ENCODE measurements at places on chromosomes 7 and 10. TPM values are rescaled to one million over a fixed set of nuclear protein-coding genes. Genes with fewer than 3 reads are reported as not detected.

DNA sequence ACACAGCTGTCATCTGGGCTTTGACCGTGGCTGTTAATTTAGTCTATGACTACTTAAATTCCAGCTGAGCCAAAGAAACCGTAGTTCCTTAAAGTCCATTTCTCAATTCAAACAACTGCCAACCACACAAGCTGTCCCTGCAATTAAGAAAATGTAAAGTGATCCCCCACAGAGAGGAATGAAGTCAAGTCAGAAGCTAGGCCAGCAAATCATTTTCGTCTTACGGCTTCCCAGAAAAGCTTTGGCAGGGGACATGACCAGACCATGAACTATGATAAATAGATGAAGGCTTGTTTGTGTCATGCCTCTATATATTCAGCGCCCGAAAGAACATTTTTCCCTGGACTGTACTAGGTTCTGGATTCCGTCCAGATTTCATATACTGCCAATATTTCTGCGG is 54.6 kb downstream of the HACD1 start:
- DNase-seq: peak; percentile 26

GRCh38 chr10:68562661-68563570 is 2.8 kb downstream of the TET1 start:
- peak; percentile 42 for DNase-seq

DNA sequence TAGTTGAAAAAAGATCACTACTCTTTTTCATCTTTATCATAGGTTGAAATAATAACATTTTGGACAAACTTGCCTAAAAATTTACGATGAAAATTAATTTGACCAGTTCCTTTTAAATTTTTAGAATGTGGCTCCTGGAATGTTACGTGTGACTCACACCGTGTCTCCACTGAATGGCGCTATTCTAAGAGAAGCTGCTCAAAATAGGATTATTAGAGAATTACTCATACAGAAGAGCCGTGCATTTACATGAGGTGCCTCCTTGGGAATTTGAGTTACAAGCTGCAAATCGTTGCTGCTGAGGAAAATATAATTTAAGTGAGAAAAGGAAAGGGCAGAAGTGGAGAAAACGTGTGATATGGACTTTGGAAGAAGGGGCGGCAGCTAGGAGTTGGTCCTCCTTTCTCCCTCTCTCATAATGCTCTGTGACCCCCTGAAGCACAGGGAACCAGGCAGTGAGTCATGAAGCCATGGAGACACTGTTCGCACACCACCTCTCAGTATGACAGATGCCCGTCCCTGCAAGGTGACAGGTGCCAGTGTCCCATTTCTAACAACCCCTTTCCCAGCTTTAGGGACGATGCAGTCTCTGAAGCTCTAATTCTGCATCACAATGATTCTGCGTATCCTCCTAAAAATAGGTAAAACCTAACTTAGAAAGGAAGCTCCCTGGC is 323.2 kb upstream of the COBL start:
- no peak for DNase-seq

GRCh38 chr10:126704649-126705048 is 34.2 kb upstream of the C10orf90 start:
- DNase-seq: no peak

GRCh38 chr7:142345811-142346210 is 88.0 kb upstream of the PRSS58 start:
- no peak for DNase-seq

GRCh38 chr10:34491678-34492077 is 323.4 kb downstream of the PARD3 start:
- DNase-seq: no peak

DNA sequence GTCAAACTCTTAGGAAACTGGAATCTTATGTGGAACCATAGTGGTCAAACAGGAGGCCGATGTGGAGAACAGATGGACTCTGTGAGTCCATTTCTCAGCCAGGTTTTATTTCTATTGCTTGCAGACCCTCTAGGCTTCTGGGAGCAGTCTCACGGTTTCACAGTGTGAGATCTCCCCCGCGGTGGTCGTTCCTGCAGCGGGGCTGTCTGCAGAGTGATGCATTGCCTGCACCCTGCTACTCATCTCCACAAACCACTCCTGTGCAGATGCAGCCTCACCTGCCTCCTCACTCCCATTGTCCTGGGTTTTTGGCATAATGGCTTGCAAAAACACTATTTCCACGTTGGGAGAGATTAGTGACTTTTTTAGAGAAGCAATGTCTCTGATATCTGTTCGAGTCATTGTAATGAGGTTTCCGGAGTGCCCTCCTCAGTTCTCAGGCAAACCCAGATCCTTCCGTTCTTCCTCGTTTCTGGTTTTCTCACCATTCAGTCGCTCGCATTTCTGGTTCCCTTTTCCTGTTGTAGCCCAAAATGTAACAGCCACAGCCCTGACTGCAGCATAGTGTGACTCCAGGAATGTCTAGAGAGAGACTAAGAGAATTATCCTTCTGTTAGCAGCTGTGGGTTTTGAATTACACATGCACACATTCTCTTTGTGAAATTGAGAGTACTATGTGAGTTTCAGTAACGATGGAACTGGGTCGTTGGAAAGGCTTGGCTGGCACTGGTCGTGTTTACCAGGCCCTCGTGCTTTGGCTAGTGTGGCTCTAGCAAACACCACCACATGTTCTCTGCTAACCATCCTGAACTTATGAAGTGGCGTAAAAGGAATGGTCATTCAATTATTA is 30.2 kb downstream of the ACADSB start:
- DNase-seq: peak; percentile 23

DNA sequence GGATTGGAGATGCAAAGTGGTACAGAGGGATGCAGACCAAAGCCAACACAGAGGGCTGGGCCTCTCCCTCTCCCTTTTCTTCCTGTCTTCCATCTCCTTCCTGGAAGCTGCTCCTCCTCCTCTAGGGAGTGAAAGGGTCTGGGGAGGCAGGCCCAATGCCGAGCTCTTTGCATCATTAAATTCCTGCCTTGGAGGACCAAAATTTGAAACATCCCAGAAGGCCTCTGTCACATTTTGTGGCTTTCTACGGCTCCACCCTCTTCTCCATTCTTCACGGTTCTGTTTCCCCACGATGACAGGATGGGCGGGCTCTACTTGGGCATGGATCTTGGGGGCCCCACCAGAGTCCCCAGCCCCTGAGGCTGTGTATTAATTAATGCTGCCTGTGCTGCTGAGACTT is 76.4 kb downstream of the NEURL1 start:
- DNase-seq: peak; percentile 55

DNA sequence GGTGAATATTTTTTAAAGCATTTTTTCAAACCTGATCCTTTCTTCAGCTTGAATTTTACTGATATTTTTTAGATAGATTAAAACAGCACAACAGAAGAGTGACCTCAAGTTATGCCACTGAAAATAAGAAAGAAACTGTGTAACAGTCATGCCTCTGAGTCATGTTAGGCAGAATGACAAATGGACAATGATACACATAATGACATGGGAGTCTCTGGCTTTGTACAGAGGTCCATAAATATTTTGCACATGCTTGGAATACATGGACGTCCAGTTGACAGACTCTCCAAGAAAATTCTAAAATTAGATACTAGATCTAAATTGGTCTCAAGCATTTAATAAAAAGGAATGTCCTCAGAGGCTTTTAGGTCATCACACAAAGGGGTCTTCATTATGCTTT is 21.9 kb upstream of the SEMA3A start:
- DNase-seq: no peak

GRCh38 chr7:29080803-29081202 is 65.5 kb downstream of the CPVL start:
- no peak for DNase-seq

- DNase-seq: peak; percentile 88
Measured at GRCh38 chr10:73644015-73644743, 2.9 kb upstream of the MYOZ1 start.

- peak; percentile 72 for DNase-seq
Measured at GRCh38 chr10:113132591-113133121, 182.6 kb downstream of the TCF7L2 start.

GRCh38 chr7:99374111-99375064 is at the start of gene ARPC1B:
ARPC1B (plus strand) TSS chr7:99374730; CDS start chr7:99385715, 10,985 bp downstream.
- peak; percentile 67 for DNase-seq

DNA sequence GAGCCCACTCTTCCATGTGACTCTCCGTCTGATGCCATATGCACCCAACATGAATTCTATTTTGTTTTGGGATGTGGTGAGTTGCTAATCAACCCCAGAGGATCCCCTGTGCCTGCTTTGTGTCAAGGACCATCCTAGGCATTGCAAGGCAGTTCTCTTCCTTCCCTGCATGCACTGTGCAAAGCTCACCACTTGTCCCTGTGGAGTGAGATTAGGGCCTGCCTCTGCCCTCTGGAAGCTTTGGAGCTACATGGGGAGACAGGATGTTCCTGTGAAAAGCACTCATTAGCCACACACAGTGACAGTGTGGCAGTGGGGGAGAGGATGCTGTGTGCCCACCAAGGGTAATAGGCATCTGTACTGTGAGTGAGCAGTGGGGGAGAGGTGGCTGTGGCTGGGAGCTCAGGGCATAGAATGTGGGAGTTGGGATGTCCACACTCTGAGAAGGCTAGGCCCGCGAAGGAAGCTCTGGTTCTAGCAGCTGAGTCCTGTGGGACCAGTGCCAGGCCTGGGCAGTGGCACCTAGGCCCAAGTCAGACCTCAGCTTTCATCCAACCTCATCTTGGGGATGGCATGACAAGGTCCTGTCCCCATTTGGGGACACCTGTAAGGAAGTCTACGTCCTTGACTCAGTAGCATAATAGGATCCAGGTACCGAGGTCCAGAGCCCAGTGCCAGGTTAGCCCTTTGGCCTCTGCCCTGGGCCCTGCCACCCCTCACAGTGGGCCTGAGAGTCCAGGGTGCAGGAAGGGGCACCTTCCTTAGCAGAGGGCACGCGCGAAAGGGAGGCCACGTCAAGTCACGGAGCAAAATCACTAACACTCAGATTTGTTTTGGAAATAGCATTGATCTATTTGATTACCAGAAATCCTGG is 6.6 kb downstream of the ADRA2A start:
- no peak for DNase-seq

DNA sequence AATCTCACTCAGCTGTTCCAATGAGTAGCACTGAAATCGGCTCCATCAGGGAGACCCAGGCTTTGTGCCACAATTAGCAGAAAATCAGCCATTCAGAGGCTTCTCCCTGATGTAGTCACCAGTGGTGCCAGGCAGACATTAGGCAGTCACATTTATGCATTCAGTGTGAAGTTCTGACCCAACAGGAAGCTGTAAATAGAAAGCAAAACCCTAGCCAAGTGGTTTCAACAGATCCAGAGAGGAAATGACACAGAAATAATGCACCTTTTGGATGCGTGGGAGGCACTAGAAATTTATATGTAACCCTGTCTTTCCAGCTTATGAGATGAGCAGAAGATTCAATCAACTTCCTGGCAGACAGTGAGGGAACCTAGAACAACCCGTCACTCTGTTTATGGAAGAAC is 186.4 kb downstream of the PDE1C start:
- no peak for DNase-seq

DNA sequence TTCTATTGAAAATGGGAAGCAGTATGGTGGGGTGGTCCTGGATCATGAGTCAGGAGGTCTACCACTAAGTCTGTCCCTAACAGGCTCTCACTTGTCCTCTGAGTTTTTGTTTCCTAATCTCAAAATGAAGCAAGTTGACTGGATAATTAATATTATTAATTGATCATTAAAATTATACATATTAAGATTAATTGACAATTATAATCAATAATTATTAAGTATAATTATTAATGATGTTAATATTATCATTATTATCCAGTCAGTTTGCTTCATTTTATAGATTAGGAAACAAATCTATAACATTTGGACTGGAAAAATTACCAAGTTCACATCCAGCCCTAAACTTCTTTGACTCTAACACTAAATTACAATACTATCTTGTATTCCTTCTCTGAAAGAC is 174.2 kb upstream of the KMT2E start:
- no peak for DNase-seq

DNA sequence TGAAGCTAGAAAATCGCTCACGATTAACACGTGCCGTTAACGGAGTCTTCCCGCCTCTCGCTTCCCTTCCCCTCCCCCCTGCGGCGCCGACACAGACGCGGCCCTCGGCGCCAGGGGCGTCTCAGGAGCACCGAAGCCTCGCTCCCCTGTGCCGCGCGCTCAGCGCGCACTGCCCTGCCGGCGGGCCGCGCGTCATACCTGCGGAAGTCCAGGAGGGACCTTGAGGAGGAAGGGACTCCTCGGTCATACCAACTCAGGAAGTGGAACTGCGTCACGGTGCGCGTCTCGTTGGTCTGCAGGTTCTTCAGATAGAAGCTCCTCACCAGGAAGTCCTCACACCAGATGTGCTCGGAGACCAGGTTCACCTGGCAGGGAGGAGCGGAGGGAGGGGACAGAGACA is 239.6 kb downstream of the DNAJB6 start:
- no peak for DNase-seq

DNA sequence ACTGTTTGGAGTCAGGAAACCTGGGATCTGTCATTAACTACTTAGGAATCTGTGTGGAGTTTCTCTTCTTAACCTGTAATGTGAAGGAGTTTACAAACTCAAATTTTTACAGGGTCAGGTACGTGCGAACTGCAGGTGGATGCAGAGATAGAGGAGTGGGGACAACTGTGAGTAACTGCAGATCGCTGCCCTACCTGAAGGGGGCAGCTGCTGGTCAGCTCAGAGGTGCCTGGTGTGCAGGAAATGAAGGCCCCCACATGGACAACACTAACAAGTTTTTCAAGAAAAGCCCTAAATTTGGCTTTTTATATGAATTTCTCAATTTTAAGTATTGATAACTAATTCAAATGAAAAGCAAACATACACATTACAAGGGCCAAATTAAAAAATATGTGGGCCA is 380.0 kb downstream of the REEP3 start:
- DNase-seq: peak; percentile 13

GRCh38 chr7:5143935-5144903 is 45.8 kb upstream of the WIPI2 start:
- no peak for DNase-seq

- peak; percentile 78 for DNase-seq
Measured at GRCh38 chr10:101566333-101567164, 21.5 kb downstream of the POLL start.

- no peak for DNase-seq
Measured at GRCh38 chr7:50349963-50350944, 45.7 kb downstream of the IKZF1 start.

Gene TRIM74
- not detected for total RNA-seq

Gene ACSL5
- not detected for total RNA-seq

Gene SLC25A13
- 77.1 TPM for total RNA-seq

Gene ITIH5
- total RNA-seq: 0.66 TPM

Gene ARMC10
- 31.2 TPM for total RNA-seq

Gene NEBL
- total RNA-seq: 0.08 TPM

Gene PNLIPRP1
- total RNA-seq: not detected

Gene TRPV6
- not detected for total RNA-seq

Gene GDF2
- not detected for total RNA-seq

Gene DGKI
- 0.05 TPM for total RNA-seq

Gene GOLGA7B
- total RNA-seq: 0.93 TPM

All from SJCRH30 (cell line).